ENCODE measurements at places on chromosomes 16 and 17.

- no peak for DNase-seq
Observed at GRCh38 chr16:84845496-84846002, 25.8 kb downstream of the CRISPLD2 start.

GRCh38 chr17:68356949-68357455 lies 65.7 kb downstream of the ARSG start:
- no peak for DNase-seq

GRCh38 chr17:48074322-48075081 lies 26.3 kb downstream of the NFE2L1 start:
- DNase-seq, result peak; percentile 43

DNA sequence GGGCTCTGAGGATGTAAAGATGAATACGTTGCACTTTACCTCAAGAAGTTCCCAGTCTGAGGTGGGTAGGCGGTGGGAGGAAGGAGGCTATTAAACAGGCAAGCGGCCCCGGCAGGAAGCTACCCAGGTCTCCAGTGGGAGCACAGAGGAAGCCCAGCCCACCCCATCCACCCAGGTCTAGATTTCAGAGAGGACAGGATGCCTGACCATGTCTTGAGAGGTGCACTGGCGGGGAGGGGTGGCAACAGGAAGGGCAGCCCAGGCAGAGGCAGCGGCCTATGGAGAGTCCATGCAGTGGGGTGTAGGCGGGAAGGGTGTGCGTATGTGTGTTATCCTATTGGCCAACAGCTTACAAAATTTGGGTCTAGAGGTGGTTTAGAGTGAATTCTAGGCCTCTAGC lies 13.9 kb downstream of the SARM1 start:
- DNase-seq, result no peak

DNA sequence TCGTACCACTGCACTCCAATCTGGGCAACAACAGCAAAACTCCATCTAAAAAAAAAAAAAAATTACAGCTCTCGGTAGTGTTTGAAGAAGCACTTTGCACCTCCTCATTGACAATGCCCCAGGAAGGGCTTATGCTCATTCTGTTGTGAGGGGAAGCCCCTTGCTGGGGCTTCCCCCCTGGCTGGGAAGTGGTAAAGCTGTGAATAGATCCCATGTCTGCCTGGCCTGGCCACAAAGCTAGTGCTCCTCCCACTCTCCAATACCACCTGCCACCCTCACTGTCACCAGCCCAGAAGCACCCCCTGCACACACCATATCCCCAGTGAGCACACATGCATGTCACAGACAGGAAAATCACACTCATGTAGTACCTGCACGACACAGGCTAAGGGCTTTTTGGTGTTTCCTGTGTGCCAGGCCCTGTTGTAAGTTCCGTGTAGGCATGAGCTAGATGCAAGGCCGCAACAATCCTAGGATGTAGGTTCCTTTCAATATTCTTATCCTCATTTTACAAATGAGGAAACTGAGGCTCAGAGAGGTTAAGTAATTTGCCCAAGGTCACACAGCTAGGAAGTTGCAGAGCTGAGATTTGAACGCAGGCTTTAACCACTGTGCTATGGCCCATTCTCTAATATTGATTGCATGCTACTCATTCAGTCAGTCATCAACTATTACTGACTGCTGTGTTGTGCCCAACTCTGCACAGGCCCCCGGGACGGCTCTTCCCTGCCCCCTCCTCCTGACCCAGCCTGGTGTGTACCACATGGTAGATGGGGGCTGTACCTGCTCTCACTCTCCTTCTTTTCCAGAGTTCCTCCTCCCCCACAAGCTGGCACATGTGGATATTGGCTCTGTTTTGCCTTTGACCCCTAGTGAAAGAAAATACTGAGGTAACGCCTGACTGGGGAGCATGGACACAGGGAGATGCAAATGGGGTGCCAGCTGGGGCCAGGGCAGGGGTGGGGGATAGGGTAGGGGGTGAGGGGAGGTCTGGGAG lies 11.9 kb upstream of the COL1A1 start:
- no peak for DNase-seq

- no peak for DNase-seq
Observed at GRCh38 chr16:82506692-82507670, 119.8 kb upstream of the CDH13 start.

Measured in NCI-H226 (cell line).